Right cardiac atrium (tissue), 5 donors: ENCODE measurements at places on chromosomes 11 and 22. TPM values are rescaled to one million over a fixed set of nuclear protein-coding genes. Genes with fewer than 3 reads are reported as not detected.

Gene ELF5
- not detected for polyA plus RNA-seq

Gene CABP4
- polyA plus RNA-seq = 0.81 TPM

Gene MUC5AC
- not detected for polyA plus RNA-seq

Gene SMC1B
- polyA plus RNA-seq = not detected

Gene POU2AF2
- not detected for polyA plus RNA-seq

Gene HEPN1
- not detected for polyA plus RNA-seq

Gene GAL
- 0.27 TPM for polyA plus RNA-seq

Gene HEPACAM
- 0.43 TPM for polyA plus RNA-seq

Gene DCHS1
- 6.4 TPM for polyA plus RNA-seq

Gene EMID1
- 0.95 TPM for polyA plus RNA-seq

Gene ST14
- 0.61 TPM for polyA plus RNA-seq

Gene OR2AG2
- not detected for polyA plus RNA-seq

Gene ARAP1
- 41.2 TPM for polyA plus RNA-seq

Gene OR10D3
- not detected for polyA plus RNA-seq

Gene CARD16
- polyA plus RNA-seq = 16.3 TPM

Gene SLC16A8
- 0.63 TPM for polyA plus RNA-seq

Gene CATSPERZ
- 0.14 TPM for polyA plus RNA-seq

Gene SCUBE1
- polyA plus RNA-seq = 0.34 TPM

Gene NXPE2
- polyA plus RNA-seq = 0.07 TPM

Gene DNAJB7
- not detected for polyA plus RNA-seq

Gene OR8G1
- polyA plus RNA-seq = not detected

Gene PKDREJ
- 0.07 TPM for polyA plus RNA-seq

Gene NRGN
- 16.0 TPM for polyA plus RNA-seq

Gene TEAD1
- 19.7 TPM for polyA plus RNA-seq

Gene NOX4
- polyA plus RNA-seq = 4.7 TPM

Gene CAPN5
- polyA plus RNA-seq = 2.9 TPM

Gene IL17REL
- polyA plus RNA-seq = not detected

Gene ALDH3B1
- 2.9 TPM for polyA plus RNA-seq

Gene OR2AG1
- polyA plus RNA-seq = not detected

Gene DGCR8
- polyA plus RNA-seq = 11.2 TPM

Gene KRTAP5-9
- not detected for polyA plus RNA-seq

Gene FREY1
- polyA plus RNA-seq = 0.18 TPM

Gene C11orf65
- polyA plus RNA-seq = 0.54 TPM

Gene SNRPD3
- polyA plus RNA-seq = 109 TPM

Gene LGR4
- polyA plus RNA-seq = 16.0 TPM

Gene NLRP14
- polyA plus RNA-seq = 0.05 TPM

Gene TREH
- polyA plus RNA-seq = 1.2 TPM

Gene MS4A6A
- 16.5 TPM for polyA plus RNA-seq

Gene HPX
- polyA plus RNA-seq = 0.27 TPM

Gene PNPLA5
- not detected for polyA plus RNA-seq

Gene KRTAP5-10
- polyA plus RNA-seq = not detected

Gene BTG4
- not detected for polyA plus RNA-seq

Gene FGF19
- polyA plus RNA-seq = not detected

Gene MYO18B
- 96.3 TPM for polyA plus RNA-seq

Gene KRTAP5-7
- polyA plus RNA-seq = not detected

Gene DUSP8
- 13.3 TPM for polyA plus RNA-seq

Gene BATF2
- 1.3 TPM for polyA plus RNA-seq

Gene CNGA4
- polyA plus RNA-seq = 0.16 TPM
